T-helper 17 cell (primary cell): ENCODE measurements at places on chromosomes 13 and 19.

- no peak for DNase-seq
- H3K4me1 ChIP-seq = peaks cover 25% of the 10 kb centered on the region
- peaks cover 14% of the 10 kb centered on the region for H3K36me3 ChIP-seq
- no peaks in the 10 kb centered on the region for H3K27me3 ChIP-seq
- H3K4me3 ChIP-seq = no peak overlapping the region
These were observed 4.1 kb downstream of the ZSWIM9 start for GRCh38 chr19:48174445-48175030.

GRCh38 chr19:45097776-45098520 is 5.0 kb downstream of the PPP1R37 start:
- no peaks in the 10 kb centered on the region for H3K27me3 ChIP-seq
- peaks cover 63% of the 10 kb centered on the region for H3K4me1 ChIP-seq
- DNase-seq = no peak
- H3K4me3 ChIP-seq = peak overlapping the region; percentile 45
- peak overlapping the region; percentile 90 for H3K27ac ChIP-seq

DNA sequence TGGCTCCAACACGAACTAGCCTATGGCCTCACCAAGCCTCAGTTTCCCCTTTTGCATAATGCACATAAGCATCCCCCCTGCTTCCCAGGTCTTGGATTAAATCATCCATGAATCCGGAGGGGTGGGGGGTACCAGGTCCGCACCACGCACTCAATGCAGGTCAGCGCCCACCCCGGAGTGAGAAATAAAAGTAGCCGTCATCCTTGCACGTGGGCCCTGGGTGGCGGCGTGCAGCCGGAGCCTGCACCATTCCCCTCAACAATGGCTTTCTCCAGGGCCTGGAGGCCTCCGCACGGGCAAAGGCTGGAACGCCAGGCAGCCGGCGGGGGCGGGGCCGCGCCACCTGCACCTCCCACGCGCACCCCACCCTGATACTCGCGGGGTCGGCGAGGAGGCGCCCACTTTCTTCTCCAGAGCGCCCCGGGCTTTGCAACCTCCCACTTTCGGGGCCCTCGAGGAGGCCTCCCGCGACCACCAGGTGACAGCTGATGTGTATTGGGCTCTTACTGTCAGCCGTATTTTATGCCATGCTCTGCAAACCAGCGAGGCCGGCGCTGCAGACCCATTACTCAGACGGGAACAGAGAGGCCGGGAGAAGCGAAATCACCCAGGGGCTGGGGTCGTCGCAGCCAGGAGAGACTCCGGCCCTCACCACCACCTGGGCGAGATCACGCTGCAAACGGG is 767 bp upstream of the GADD45B start:
- H3K27ac ChIP-seq = peak overlapping the region; percentile 95
- peak; percentile 32 for DNase-seq
- H3K4me1 ChIP-seq = peaks cover 29% of the 10 kb centered on the region
- H3K27me3 ChIP-seq = no peaks in the 10 kb centered on the region
- H3K4me3 ChIP-seq = peak overlapping the region; percentile 96

DNA sequence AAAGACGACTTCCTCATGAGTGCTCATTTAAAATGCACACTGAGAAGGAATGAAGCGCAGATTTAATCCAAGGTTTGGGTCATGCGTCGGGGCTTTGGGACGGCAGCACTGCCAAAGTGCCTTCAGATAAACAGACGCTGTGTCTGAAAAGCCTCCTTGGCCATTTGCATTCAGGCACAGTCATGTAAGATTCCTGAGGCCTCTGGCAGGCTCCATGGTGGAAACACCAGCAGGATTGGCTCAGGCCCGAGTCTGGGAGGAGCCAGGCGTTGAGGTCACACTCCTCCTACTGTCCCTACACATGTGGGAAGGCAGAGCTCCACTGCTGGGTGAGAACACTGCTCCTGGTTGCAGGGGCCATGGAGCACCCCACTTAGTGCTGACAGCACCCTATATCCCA is 113.3 kb upstream of the KL start:
- DNase-seq = no peak
- peaks cover 14% of the 10 kb centered on the region for H3K27me3 ChIP-seq
- peaks cover 5% of the 10 kb centered on the region for H3K4me1 ChIP-seq
- no peaks in the 10 kb centered on the region for H3K36me3 ChIP-seq
- H3K4me3 ChIP-seq = no peak overlapping the region
- H3K27ac ChIP-seq = no peak overlapping the region

DNA sequence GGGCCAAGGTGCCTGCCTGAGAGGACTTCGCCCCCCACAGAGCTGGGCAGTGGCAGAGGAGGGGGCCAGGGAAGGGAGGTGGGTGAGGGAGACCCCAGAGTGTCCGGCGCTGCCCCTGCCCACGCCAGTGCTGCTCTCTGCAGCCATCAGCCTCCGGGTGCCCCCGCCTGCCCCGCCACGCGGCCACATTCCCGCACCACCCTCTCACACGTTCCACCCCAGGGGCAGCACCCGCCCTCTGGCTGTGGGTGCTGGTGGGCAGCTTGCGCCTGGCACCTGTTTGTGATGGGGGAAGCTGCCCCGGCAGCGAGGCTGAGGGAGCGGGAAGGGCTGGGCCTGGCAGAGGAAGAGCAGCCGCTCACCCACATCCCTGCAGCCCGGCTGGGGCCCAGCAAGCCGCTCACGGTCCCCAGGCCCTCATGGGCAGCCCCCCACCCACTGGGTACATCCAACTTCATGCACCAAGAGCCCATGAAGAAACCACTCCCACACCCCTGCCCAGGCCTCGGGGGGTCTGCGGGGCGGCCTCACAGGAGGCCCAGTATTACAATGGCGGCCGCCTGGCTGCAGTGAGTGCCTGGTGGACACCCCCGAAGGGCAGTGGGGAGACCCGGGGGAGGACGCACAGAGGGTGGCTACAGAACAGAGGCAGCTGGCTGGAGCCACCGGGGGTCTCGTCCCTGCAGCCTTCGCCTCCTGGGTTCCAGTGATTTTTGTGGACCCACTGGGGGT is 14.0 kb downstream of the SBNO2 start:
- no peaks in the 10 kb centered on the region for H3K36me3 ChIP-seq
- no peak overlapping the region for H3K4me3 ChIP-seq
- H3K27ac ChIP-seq = no peak overlapping the region
- no peaks in the 10 kb centered on the region for H3K27me3 ChIP-seq
- H3K4me1 ChIP-seq = peaks cover 9% of the 10 kb centered on the region
- DNase-seq = no peak

- DNase-seq = no peak
- H3K36me3 ChIP-seq = no peaks in the 10 kb centered on the region
- H3K27ac ChIP-seq = no peak overlapping the region
- H3K4me1 ChIP-seq = peaks cover 8% of the 10 kb centered on the region
These were observed 18.0 kb downstream of the APBA3 start for GRCh38 chr19:3743486-3743885.

- no peaks in the 10 kb centered on the region for H3K36me3 ChIP-seq
- no peak for DNase-seq
- H3K27ac ChIP-seq = no peak overlapping the region
- no peak overlapping the region for H3K4me3 ChIP-seq
- no peaks in the 10 kb centered on the region for H3K27me3 ChIP-seq
- no peaks in the 10 kb centered on the region for H3K4me1 ChIP-seq
These were observed 1658.6 kb downstream of the OLFM4 start for GRCh38 chr13:54687173-54687572.

GRCh38 chr19:45523642-45524256 is 16.5 kb downstream of the VASP start:
- no peak for DNase-seq
- peak overlapping the region; percentile 73 for H3K27ac ChIP-seq
- H3K4me3 ChIP-seq = no peak overlapping the region
- peaks cover 16% of the 10 kb centered on the region for H3K4me1 ChIP-seq
- no peaks in the 10 kb centered on the region for H3K27me3 ChIP-seq
- H3K36me3 ChIP-seq = peaks cover 9% of the 10 kb centered on the region

GRCh38 chr13:33639158-33639557 is 178.8 kb upstream of the RFC3 start:
- no peak for DNase-seq
- no peaks in the 10 kb centered on the region for H3K36me3 ChIP-seq
- no peaks in the 10 kb centered on the region for H3K27me3 ChIP-seq
- no peak overlapping the region for H3K4me3 ChIP-seq
- H3K27ac ChIP-seq = no peak overlapping the region

GRCh38 chr13:28640861-28641599 is 17.9 kb upstream of the POMP start:
- no peak overlapping the region for H3K27ac ChIP-seq
- no peak overlapping the region for H3K4me3 ChIP-seq
- H3K4me1 ChIP-seq = peaks cover 5% of the 10 kb centered on the region
- H3K27me3 ChIP-seq = peaks cover 30% of the 10 kb centered on the region
- DNase-seq = no peak

DNA sequence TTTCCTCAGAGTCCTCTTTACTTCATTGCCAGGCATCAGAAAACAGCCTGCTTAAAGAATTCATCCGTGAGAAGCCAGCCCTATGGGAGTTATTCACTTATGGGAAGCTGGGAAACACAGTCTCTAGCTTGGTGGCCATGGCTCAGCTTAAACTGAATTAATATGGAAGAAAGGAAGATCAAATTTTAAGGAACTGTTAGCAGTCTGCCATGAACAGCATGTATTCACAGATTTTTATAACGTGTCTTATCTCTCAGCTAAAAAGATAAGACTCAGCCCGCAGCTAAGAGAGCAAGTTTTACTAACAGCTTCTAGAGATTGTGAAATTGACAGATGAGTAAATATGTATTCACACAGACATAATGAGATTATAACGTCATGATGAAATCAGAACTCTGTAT is 253.7 kb upstream of the RXFP2 start:
- H3K27ac ChIP-seq = no peak overlapping the region
- no peak for DNase-seq

- H3K36me3 ChIP-seq = peaks cover 8% of the 10 kb centered on the region
- H3K27ac ChIP-seq = peak overlapping the region; percentile 93
- DNase-seq = no peak
- H3K4me1 ChIP-seq = peaks cover 65% of the 10 kb centered on the region
These were observed 5.4 kb downstream of the DDX39A start for GRCh38 chr19:14413693-14414181.

DNA sequence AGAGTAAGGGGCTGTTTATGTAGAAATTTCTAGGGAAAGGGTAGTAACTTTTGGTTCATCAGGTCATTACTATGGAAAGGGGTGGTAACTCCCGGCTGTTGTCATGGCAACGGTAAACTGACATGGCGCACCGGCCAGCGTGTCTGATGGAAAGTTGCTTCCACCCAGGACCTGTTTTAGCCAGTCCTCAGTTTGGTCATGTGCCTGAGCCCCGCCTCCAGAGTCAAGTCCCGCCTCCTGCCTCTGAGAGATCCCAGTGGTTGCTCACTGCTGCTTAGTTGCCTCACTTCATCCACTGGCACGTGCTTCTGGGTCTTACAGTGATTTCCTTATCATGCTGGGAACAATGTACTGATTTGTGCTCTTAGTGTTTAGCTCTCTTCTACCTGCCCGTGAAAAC is 455.2 kb upstream of the ZNF507 start:
- no peak overlapping the region for H3K27ac ChIP-seq
- no peak for DNase-seq
- H3K27me3 ChIP-seq = no peaks in the 10 kb centered on the region
- no peak overlapping the region for H3K4me3 ChIP-seq

DNA sequence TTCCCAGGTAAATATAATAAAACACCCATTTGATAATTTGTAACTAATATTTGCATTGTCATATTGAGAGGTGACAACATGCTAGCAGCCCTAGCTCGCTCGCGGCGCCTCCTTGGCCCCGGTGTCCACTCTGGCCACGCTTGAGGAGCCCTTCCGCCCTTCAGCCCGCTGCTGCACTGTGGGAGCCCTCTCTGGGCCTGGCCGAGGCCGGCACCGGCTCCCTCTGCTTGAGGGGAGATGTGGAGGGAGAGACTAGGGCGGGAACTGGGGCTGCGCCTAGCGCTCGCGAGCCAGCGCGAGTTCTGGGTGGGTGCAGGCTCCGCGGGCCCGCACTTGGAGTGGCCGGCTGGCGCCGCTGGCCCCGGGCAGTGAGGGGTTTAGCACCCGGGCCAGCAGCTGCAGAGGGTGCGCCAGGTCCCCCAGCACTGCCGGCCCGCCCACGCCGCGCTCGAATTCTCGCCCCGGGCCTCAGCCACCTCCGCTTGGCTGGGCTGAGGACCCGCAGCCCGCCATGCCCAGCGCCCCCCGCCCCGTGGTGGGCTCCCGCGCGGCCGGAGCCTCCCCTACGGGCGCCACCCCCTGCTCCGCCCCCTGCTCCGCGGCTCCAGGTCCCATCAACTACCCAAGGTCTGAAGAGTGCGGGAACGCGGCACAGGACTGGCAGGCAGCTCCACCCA is 594.4 kb downstream of the SLITRK6 start:
- no peak overlapping the region for H3K4me3 ChIP-seq
- no peak for DNase-seq
- H3K4me1 ChIP-seq = no peaks in the 10 kb centered on the region
- no peaks in the 10 kb centered on the region for H3K27me3 ChIP-seq
- no peaks in the 10 kb centered on the region for H3K36me3 ChIP-seq
- no peak overlapping the region for H3K27ac ChIP-seq

GRCh38 chr19:39613597-39613996 is 11.3 kb downstream of the LGALS13 start:
- no peak for DNase-seq
- H3K4me1 ChIP-seq = no peaks in the 10 kb centered on the region
- peaks cover 1% of the 10 kb centered on the region for H3K27me3 ChIP-seq
- no peak overlapping the region for H3K4me3 ChIP-seq
- H3K36me3 ChIP-seq = no peaks in the 10 kb centered on the region
- H3K27ac ChIP-seq = no peak overlapping the region

GRCh38 chr13:45512098-45512496 is 47.4 kb downstream of the COG3 start:
- H3K27me3 ChIP-seq = no peaks in the 10 kb centered on the region
- H3K27ac ChIP-seq = peak overlapping the region; percentile 47
- no peak overlapping the region for H3K4me3 ChIP-seq
- H3K4me1 ChIP-seq = peaks cover 8% of the 10 kb centered on the region
- DNase-seq = no peak

- no peak overlapping the region for H3K4me3 ChIP-seq
- no peak for DNase-seq
- H3K36me3 ChIP-seq = no peaks in the 10 kb centered on the region
- H3K27ac ChIP-seq = no peak overlapping the region
- no peaks in the 10 kb centered on the region for H3K27me3 ChIP-seq
These were observed 36.3 kb upstream of the ZNF835 start for GRCh38 chr19:56707821-56708220.

GRCh38 chr13:113460599-113460998 is 7.3 kb upstream of the ADPRHL1 start:
- peaks cover 8% of the 10 kb centered on the region for H3K4me1 ChIP-seq
- DNase-seq = no peak
- no peak overlapping the region for H3K4me3 ChIP-seq
